ENCODE measurements at places on chromosomes 3 and 15.

GRCh38 chr15:101089579-101090427, 162.0 kb downstream of the CHSY1 start:
- DNase-seq, result no peak

DNA sequence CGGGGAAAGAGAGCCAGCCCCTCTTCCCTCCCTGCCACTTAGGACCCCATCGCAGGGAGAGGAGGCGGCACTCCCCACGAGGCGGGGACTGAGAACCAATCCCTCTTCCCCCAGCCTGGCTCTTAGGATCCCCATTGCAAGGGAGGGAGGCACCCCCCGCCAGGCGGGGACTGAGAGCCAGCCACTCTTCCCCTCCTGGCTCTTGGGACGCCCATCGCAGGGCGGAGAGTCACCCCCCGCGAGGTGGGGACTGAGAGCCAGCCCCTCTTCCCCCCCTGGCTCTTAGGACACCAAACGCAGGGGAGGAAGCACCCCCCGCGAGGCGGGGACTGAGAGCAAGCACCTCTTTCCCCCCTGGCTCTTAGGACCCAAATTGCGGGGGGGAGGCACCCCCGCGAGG, 34.2 kb upstream of the SSUH2 start:
- DNase-seq, result no peak

DNA sequence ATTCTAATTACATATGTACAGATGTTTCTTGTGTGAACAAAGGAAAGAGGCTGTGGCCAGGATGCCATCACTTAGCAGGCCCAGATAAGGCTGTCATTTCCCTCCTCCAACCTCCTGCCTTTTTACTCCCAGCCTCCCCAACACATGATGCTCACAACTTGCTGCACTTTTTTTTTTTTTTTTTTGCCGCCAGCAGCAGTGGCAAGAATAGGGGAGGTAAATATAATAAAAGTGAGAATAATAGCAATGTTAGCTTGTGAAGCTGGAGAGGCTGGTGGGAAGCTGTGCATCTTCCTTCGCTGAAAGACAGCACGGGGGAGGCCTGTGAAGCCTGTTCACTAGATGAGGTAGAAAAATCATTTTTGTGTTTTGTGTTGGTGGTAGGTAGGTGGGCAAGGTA, 42.5 kb upstream of the MYO5C start:
- DNase-seq, result no peak

- no peak for DNase-seq
Measured at GRCh38 chr15:57685306-57686095, 21.0 kb upstream of the POLR2M start.

GRCh38 chr3:154615471-154615870, 185.5 kb upstream of the GPR149 start:
- no peak for DNase-seq

DNA sequence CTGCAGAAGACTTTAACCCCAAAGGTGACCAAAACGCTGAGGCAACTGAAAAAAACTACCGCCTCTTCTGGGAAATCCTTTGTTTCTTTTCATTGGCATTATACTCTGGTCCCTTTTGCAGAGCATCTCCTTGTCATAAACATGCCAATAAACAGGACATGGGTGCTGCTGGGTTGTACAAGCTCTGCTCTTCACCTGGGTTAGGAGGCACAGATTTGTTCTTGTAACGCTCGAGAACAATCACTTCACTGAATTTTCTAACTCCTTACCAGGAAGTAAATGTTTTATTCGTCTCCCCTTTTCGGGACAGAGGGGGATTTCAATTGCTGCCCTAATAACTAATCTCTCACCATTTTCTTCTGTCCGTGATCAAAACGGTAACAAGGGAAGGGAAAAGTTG, 1.3 kb downstream of the PLCH1 start:
- no peak for DNase-seq

- no peak for DNase-seq
Measured at GRCh38 chr3:170418422-170419398, at the start of gene CLDN11. TSS of gene CLDN11 (plus strand) at chr3:170418868. CDS start at chr3:170419067, 199 bp downstream.

DNA sequence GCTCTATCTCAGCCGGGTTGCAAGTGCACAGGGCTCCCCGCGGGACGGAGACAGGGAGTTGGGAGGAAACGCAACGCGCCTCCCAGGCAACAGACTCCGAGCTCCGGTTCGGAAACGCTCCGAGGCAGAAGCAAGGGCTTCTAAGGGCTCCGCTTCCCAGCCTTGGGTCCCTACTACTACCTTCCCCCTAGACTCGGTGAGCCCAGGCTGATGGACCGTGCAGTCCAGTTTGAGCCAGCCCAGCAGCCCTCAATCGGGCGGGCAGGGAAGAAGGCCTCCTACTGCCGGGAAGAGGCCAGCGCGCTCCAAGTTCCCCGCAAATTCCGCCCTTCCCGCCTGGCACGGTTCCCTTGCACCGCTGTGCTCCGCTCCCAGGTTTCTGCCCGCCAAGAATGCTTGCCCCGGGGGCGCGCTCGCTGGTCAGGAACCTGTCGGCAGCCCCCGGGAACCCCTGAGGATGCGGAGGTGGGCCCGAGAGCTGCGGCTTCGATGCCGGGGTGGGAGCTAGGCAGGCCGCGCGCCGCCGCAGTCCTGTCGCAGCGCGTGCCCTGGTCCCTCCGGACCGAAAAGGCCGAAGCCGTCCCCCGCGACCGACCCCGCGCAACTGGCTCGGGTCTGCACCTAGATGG, 728 bp downstream of the TRANK1 start:
- DNase-seq, result no peak

DNA sequence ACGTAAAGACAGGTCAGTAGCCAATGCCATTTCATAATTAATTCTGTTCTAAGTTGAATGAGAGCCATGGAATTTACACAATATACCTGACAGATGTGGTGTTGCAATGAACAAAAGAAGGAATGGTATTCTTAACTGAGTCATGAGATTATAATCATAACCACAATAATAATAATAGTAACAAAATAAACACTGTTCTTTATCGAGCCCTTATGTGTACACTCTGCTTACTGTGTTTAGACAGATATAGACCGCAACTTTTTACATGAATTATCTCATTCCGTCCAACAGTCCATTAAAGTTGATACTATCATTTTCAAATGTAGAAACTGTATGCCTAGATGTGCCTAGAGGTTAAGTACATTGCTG, 28.2 kb upstream of the SCAANT1 start:
- no peak for DNase-seq

DNA sequence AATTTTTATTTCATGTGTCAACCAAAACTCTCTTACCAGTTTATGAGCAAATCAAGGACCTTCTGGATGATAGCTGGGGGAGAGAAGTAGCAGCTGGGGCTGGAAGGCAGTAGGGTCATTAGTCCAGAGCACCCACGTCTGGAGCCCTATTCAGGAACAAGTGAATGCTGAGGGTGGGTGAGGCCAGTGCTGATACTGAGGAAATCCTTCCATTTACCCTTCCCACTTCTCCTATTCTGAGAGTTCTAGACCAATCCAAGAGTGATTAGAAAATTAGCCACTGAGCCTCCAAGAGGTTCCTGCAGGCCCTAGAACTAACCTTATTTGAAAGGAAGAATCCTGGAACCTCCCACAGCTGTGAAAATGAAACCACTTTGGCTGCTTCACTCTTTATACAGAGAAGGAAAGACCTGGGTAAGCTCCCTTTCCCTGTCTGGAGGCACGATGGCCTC, 46.2 kb upstream of the VILL start:
- DNase-seq, result no peak

- no peak for DNase-seq
Measured at GRCh38 chr3:65153850-65154512, 466.2 kb upstream of the ADAMTS9 start.

DNA sequence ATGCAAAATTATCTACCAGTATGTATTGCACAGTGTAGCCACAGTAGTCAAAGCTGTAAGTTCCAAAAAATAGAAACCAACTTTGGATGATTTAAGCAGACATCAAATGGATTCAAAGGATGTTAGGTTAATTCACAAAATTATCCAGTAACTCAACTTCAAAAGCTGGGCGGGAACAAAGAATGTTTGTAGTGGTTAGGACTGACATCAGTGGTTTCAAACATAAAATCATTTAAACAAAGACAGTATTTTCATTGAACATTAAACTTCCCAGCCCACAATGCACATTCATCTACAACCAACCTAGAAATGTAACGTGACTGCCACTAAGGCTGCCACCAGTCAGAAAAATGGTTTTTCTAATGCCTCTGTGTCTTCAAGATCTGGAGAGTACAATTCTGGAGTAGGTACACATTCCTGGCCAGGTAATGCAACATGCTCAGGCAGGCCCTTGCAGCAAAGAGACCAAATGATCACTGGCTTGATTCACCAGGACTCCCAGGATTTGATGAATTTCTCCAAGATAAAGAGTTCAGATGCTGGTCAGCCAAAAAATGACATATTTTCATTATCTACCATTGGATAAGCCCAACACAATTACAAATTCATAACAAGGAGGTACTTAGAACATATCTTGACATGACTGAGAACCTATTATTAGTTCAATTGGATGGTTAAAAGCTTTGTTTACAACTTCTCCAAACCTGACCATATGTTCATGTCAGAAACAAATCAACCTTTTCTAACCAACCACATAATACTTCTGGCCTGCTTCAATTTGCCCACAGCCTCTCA, 189.8 kb upstream of the CNTN4 start:
- no peak for DNase-seq

DNA sequence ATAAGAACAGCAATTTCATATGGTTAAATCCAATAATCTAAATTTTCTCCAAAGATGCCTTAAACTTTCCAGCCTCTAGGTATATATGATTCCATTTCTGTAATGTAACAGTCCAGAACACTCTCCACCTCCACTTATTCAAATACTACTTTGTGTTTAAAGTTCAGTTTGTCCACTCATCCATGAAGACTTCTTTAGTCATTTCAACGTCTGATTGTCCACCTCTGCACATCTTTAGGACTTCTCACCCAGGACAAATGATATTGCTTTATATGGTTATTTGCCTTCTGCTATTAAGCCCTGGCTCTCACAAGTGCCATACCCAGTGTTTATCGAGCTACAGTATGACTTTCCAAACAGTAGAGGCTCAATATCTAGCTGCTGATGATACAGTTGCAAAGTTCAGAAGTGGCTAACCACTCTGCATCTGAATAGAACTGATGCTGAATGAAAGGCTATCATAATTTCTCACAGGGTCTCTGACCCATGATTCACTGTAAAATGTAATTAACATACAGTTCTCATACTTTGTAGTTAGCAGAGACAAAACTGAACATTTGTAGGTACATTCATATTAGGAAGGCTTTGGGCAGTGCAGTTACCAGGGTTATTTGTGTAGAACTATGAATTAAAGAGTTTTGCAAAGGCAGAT, 93.7 kb upstream of the MBNL1 start:
- no peak for DNase-seq

DNA sequence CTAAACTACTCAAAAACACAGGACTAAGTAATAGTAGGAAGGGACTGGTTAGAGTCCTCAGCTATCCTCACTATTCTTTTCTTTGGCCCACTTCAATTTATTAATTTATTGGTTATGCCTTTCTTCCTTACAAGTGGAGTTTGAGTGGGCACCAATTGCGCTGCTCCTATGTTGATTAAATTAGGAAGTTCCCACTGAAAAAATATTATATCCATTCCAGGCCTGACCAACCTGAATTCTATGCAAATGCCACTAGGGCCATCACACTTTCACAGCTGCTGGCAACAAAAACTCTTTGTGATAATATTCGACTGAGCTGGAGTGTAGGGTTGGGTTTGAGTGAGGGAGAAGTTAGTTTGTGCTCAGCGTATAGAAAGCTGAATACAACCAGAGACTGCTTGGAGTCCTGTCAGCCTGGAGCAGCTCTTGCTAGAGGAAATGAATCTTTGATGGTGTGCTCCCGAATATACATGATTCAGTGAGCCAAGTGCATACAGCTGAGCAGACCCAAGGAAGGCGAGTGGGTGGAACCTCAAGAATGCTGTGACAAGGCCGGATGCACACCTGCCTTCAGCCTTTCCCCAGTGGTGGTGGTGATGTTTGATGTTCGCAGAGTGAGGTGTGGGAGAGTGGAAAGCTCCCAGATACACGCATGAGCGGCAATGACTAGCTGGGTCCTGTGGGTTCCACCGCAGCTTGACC, 1.5 kb downstream of the ARHGEF3 start:
- peak; percentile 52 for DNase-seq

DNA sequence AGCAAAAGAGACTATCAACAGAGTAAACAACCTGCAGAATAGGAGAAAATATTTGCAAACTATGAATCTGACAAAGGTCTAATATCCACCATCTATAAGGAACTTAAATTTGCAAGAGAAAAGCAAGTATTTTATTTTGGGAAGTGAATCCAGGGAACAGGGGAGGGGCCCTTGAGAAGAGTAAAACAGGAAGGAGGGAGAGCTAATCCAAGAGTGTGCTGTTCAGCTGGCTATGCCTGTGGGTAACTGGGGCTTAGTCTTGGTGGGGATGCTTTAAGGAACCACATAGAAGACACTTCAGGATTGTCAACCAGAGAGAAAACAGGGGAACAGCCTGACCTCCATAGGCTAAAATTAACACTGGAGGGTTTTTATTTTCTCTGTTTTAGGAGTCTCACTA, 3.9 kb upstream of the HHLA2 start:
- DNase-seq, result no peak

Measured in stimulated activated CD8-positive, alpha-beta memory T cell treated with anti-CD3 and anti-CD28 coated beads, Interleukin-4, amount 100 ng/mL, for 1 hour (primary cell).